ENCODE measurements at places on chromosomes 7 and 10. TPM values are rescaled to one million over a fixed set of nuclear protein-coding genes. Genes with fewer than 3 reads are reported as not detected.

DNA sequence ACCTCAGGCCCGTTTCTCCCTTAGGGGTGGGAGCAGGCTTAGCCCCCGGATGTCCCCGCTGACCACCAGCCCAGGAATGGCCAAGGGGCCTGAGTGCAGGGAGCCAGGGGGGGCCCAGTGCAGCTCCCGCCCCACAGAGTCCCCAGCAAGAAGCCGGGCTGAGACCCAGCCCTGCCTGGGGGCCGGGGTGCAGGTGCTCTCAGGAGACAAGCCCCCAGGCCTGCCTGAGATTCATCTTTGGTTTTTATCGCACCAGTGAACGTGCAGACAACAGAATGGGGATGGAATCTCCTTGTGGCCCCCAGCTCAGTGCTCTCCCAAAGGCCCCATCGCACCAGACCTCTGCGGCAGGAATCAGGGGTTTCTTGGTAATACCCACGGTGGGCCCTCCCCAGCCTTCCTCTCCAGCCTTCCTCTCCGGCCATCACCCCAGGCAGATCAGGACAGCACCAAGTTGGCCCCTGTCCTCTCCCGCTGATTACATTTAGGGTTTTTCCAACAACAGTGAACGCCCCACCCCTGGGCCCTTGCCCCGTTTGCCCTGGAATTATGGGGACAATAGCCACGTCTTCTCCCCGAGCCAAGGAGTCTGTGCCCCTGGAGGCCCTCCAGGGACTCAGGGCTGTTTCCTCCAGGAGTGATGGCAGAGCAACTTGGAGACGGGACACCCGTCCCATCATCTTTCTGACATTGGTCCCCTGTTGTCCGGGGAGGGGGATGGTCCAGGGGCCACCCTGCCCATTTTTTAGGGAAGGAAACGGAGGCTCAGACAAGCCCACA, 22.4 kb downstream of the ADAP1 start:
- no peak for DNase-seq

DNA sequence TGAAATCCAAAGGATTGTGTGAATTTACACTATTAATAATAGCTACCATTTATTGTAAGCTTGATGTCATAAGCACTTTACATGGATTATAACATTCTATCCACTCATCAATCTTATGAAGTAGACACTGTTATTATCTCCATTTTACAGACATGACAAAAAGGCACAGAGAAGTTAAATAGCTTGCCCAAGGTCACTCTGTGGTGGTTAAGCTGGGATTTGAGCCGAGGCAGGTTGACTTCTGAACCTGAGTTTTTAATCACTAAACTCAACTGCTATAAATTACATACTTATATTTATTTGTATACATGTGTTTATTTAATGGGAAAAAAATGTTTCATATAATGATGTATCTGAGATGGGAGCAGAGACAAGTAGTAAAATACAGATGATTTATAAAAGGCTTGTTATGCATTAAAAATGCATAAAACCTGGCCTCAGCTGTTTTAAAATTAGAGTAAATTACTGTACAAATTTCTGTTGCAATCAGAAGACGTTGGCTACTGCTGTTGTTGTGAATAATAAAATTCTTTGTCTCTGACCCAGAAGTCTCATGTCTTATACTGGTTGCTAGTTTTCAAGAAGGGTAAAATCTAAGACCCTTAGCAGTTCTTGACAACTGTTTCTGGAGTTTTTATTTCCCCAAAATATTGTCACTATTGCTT, 61.1 kb upstream of the CALD1 start:
- no peak for DNase-seq

GRCh38 chr10:30219971-30220751, 128.9 kb downstream of the MTPAP start:
- peak; percentile 45 for DNase-seq

DNA sequence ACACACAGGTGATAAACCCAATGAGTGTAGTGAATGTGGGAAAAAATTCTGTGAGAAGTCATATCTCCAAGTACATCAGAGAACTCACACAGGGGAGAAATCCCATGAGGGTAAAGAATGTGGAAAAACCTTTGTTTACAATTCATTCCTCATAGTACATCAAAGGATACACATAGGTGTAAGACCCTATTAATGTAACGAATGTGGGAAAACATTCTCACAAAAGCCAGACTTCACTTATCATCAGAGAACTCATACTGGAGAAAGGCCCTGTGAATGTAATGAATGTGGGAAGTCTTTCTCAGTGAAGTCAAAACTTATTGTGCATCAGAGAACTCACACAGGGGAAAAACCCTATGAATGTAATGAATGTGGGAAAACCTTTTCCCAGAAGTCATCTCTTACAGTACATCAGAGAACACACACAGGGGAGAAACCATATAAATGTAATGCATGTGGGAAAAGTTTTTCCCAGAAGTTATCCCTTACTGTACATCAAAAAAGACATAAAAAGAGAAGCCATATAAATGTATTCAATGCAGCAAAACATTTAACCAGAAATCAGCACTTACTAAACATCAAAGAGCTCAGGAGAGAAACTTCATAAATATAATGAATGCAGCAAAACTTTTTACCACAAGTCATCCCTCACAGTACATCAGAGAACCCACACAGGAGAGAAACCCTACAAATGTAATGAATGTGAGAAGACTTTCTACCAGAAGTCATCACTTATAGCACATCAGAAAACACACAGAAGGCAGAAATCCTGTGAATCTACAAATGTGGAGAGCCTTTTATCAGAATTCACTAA, 49.8 kb downstream of the ZNF239 start:
- DNase-seq: no peak

DNA sequence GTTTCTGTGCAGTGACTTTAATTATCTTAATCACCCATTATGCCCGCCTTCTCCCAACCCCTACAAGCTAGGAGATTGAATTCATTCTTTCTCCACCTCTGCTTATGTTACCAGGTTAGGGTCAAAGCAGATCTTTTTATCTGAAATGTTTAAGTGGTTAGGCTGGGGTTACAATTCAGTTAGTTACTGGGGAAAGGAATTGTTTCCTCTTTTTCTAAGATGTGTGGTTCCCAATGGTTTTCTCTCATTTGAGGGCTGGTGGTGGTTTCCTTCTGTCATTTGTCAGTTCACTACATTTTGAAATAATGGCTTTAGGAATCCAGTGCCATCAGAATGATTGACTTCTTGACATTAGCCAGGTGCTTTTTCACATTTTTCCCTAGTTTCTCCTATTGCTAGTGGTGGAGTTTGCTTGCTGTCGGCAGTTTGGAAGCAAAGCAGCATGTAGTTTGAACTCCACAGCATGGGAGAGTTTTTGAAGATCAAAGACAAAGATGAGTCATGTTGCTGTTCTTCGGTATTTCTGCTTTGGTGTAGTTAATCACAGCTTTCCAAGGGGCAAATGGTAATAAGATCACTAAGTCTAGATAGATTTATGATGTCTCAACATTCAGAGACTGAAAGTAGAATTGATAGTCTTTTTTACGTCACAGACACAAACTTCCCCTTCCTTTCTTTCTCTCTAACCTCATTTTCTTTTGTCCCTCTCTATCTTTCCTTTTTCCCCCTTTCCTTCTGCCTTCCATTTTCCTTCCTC, 168.2 kb downstream of the SND1 start:
- DNase-seq: peak; percentile 85

DNA sequence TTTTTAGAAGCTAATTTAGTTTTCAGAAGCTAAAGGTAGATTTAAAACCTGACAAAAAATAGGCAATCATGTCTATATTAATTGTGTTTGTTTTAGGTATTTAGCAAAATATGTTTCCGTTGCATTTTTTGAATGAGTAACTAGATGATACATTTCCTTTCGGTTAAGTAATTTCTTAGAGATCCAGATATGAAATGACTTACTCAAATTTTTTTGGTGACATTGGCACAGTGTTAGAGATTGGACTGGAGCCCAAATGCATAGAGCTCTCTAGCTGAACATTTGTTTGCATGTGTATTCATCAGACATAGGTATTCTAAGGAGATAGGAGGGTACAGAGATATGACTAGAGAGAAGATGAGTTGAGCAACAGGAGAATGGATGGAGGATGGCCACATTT, 1.9 kb downstream of the BUB3 start:
- no peak for DNase-seq

DNA sequence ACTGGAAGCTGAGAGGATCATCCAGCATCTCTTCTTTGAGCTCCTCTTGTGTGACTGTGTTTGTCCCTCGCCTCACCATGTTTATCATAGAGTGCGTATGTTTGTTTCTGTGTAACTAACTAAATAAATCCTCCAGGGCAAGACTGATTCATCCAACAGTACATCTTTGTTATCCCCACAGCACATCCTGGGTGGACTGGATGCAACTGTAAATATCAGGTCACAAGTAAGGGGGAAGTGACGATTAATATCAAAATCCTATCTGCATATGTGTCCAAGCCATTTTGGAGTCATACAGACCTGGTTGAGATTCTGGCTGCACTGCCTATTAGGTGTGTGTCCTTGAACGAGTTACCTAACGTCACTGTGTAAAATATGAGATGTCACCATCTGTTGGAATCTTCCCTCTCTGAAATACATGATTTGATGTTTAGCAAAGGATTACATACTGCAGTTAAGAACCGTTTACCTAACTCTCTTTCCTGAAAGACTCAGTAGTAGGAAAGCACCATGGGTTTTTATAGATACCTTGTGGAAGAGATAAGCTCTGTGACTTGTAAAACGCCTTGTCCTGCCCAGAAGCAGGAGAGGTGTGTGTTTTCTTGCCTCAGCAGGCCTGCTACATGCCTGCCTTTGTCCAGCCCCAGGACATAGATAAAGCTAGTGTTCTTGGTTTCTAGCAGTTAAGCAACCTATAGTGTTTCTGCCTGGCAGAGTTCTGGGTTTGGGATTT, 25.8 kb downstream of the WBP1L start:
- DNase-seq: peak; percentile 35

GRCh38 chr10:105952153-105952552, 1212.4 kb downstream of the SORCS1 start:
- DNase-seq: peak; percentile 6

Gene LOXL4
- under 0.01 TPM for total RNA-seq

Gene EVX1
- not detected for total RNA-seq

Gene CABCOCO1
- total RNA-seq: not detected

Gene SPDYE2
- total RNA-seq: not detected
